Fibroblast of upper back skin (primary cell): ENCODE measurements at places on chromosomes 16 and 17.

DNA sequence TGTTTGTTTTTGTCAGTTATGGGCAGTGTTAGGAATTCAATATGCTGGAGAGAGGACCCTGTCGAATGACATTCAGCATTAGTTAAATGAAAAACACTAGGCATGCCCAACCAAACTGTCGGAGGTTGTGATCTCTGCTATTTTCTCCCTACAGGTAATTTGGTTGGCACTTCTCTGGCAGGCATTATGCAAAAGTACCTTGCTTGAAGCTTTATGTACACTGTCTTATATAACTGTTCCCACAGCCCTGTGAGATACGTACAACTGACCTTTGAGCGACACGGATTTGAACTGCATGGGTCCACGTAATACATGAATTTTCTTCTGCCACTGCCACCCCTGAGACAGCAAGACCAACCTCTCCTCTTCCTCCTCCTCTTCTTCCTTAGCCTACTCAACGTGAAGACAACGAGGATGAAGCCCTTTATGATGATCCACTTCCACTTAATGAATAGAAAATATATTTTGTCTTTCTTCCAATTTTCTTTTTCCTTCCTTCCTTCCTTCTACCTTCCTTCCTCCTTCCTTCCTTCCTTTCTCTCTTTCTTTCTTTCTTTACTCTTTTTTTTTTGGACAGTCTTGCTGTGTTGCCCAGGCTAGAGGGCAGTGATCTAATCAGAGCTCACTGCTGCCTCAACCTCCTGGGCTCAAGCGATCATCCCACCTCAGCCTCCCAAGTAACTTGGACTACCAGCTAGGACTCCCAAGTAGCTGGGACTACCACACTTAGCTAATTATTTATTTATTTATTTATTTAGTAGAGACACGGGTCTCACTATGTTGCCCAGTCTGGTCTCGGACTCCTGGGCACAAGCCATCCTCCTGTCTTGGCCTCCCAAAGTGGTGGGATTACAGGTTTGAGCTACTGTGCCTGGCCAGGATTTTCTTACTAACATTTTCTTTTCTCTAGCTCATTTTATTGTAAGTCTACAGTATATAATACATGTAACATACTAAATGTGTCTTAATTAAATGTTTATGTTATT, 77.3 kb downstream of the WIPI1 start:
- DNase-seq, result no peak

DNA sequence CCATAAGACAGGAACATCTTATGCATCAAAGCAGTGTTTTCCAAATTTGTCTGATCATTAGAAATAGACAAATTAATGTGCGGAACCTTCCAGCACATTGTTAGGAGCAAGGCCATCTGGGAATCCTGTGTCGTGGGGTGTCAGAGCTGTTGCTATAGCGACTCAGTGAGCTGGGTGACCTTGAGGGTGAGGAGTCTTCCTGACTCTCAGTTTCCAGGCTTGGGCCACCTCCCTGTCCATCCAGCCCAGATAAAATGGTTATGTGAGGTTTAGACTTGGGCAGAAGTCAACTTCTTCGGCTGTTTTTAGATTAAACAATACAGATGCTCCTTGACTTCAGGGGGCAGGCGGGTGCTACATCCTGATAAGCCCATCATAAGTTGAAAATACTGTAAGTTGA, 20.6 kb downstream of the MT1X start:
- no peak for DNase-seq

- DNase-seq, result no peak
Observed at GRCh38 chr16:11691771-11692170, 23.5 kb downstream of the SNN start.

DNA sequence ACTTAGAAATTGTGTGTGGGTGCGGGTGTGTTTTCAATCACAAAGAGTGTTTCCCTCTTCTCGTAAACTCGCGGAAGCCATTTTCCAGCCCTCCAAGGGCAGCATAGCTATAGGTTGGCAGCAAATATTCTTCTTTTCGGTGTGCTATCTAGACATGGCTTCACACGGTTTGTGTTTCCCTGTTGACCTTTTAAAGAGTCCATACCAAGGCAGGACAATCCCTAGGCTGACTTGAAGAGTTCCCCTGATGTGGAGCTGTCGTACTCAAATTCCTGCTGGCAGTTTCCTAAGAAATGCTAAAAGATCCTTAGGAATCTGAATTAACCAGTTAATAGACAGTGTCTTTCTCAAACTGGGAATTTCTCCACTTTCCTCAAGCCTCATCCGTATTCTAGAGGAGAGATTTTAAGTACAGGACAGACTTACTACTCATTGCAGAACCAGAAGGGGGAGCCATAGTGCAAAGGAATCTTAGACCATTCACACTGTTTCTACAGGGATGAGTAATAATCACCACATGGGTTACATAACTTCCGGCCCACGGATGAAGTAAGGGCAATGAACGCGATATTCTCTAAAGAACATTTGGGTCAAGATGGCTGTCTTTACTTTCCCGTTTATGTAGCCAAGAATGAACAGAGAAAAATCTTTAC, 288.6 kb upstream of the ELAC2 start:
- DNase-seq, result peak; percentile 80

DNA sequence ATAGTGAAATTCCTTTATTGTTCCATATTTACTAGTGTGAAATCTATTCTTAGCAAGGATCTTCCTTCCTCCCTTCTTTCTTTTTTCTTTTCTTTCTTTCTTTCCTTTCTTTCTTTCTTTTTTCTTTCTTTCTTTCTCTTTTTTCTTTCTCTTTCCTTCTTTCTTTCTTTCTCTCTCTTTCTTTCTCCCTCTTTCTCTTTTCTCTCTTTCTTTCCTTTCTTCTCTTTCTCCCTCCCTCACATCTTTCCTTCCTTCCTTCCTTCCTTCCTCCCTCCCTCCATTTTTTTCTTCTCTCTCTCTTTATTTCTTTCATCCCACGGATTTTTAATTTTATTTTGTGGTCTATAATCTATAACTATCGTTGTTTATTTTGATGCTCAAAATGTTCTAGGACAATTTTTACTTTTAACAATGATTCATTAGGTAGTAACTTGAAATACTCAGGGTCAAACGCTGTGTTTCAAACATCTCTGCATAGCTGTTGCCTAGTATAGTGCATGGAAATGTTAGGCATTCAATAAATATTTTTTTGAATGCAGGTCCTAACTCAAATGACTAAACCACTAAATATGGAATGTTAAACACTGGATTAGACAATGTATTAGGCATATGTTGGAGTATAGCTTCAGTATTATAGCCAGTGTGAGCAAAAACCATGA, 178.3 kb downstream of the MAP2K6 start:
- peak; percentile 74 for DNase-seq

- DNase-seq, result no peak
Observed at GRCh38 chr16:56281249-56281805, 90.0 kb downstream of the GNAO1 start.

DNA sequence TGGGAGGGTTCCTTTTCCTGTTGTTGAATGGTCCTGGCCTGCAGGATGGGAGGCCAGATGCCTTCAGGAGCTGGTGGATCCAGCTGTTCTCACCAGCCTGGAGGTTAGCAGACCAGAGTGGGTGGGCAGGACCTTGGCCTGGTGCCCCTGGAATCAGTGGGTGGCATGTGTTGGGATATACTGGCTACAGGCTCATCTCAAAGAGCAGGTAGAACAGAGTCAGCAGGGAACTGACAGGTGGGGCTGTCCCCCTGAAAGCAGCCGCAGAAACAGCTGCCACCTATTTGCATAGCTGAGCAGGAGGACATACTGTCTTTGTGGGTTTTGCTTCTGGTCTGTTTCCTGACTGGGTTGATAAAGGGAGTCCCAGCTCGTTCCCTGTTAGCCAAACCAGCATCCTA, 144.1 kb downstream of the RAB11FIP4 start:
- no peak for DNase-seq

DNA sequence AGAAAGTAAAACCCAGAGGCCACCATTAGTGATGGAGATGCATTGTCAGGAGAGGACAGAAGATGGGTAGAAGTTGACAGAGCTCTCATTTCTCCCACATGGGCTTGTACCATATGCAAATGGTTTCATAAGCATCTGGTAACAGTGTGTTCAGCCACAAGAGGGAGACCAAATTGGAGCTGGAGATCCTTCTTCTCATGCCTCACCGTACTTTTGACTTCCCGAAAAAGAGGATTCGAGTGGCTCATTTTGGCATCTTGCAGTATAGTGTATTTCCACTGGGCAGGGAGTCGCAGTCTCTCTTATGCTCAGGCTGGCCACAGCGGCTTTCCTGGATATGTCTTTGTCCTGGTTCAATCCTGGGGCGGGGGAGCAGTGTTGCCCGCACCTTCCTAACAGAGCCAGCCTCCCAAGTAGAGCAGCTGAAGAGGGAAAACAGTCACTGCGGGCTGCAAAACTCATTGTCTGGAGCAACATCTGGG, 23.8 kb downstream of the TBC1D3B start:
- peak; percentile 13 for DNase-seq

- no peak for DNase-seq
Observed at GRCh38 chr16:14531101-14531500, 99.0 kb downstream of the PARN start.

- DNase-seq, result no peak
Observed at GRCh38 chr17:48528153-48528935, 2.5 kb downstream of the HOXB1 start.

GRCh38 chr16:11208916-11209665, 46.9 kb downstream of the SOCS1 start:
- no peak for DNase-seq

DNA sequence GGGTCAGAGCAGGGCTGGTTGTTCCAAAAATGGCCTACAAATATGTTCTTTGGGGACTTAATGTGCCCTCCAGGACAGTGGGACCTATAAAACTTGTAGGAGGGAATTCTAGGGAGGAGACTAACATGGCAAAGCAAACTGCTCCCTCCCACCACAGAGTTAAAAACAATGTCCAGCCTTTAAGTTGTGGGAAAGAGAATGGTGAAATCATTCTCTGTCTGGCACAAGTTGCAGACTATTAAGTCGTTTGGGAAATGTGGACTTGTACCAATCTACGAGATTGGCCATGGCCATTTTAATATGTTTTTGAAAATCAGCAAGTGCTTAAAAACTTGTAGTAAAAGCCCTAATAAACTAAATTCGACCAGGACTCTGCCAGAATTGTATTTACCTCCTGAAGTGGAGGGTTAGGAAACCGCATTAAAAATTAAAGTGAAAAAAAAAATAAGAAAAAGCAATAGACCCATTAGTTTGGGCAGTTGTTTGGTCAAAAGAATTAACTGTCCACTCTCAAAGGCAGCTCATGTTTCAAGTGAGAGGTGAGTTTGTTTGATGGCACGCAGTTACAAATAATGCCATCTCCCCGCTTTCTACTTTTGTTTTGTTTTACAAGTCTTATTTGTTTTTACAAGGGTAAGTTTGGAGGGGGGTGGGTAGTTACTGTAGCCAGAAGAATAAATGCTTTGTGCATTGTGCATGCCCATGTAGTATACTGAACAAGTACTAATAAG, 32.4 kb downstream of the ANKFN1 start:
- DNase-seq, result peak; percentile 57

DNA sequence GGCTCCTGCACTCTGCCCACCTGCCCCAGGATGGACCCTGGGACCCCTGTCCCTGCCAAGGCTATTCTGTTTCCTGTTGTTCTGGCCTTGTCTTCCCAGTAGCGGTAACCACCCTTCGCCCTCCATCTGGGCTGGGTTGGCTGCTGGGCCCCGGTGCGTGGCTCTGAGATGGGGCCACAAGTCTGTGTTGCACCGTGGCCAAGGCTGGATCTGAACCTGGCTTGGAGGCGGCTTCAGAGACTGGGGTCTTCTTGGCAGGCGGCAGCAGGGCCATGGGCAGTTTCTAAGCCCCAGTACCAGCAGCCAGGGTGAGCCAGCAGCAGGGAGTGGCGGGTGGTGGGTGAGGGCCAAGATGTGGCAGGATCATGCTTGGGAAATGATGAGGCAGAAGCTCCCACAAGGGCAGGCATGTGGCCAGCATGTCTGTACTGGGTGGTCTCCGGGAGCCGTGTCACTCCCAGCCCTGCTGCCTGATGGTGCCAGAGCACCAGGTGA, 12.6 kb downstream of the MAP2K3 start:
- DNase-seq, result no peak

- DNase-seq, result peak; percentile 43
Observed at GRCh38 chr17:71327376-71328059, 793.3 kb upstream of the SOX9 start.

DNA sequence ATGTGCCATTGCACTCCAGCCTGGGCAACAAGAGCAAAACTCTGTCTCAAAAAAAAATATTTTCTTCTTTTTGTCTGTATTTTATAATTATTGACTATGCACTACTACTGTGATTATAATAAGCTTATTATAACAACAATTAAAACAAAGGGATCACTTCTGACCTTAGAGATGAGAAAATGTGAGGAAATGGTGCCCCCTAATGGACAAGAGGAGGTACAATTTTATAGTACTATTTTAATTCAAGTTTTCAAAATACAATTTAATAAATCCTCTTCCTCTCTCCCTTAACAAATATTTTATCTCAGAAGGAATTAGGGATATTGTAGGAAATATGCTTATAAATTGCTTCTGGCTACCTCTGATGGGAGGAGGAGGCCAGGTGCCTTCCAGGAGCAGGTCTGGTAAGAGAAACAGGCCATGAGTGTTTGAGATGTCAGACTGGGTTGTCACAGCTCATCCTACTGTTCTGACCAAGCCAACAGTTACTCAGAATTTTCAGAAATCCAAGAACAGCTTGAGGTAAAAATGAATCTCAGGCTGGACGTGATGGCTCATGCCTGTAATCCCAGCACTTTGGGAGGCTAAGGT, 14.0 kb downstream of the VPS53 start:
- peak; percentile 45 for DNase-seq

GRCh38 chr17:16470265-16470664, 21.7 kb downstream of the LRRC75A start:
- DNase-seq, result no peak

DNA sequence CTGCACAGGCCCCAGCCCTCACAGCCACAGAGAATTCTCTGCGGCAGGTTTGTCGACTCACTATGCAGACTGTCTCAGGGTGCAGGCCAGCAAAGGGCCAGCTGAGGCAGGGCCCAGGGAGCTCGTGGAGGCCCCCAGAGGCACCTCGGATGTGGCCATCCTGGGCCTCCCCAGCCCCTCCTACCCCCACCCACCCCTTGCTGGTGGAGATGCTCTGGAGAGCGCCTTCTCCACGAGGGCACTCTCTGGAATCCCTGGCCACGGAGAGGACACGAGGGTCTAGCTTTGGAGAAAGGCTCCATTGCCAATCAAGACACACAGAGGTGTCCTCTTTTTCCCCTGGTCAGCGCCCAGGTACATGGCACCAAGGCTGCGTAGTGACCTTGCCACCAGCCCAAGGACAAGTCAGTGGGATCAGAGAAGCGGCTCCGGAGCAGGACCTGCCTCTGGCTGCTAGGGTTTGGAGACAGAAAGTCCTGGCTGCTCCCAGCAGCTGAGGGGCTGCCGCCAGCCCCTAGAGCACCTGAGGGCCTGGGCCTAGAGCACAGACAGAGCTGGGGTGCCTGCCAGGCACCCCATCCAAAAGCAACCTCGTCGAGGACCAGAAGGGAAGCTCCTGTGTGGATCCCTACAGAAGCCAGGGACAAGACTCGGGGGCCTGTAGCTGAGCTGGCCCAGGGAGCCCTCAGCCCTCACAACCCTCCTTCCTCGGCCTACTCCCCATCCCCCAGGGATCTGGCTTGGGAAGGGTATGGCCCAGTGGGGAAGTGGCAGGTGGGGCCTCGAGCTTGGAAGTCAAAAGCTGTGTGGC, 18.7 kb downstream of the ARL2BP start:
- no peak for DNase-seq
